ENCODE measurements at places on chromosomes 7 and 10.

- DNase-seq: no peak
Measured at GRCh38 chr10:27242473-27242950, 1.9 kb upstream of the ACBD5 start.

DNA sequence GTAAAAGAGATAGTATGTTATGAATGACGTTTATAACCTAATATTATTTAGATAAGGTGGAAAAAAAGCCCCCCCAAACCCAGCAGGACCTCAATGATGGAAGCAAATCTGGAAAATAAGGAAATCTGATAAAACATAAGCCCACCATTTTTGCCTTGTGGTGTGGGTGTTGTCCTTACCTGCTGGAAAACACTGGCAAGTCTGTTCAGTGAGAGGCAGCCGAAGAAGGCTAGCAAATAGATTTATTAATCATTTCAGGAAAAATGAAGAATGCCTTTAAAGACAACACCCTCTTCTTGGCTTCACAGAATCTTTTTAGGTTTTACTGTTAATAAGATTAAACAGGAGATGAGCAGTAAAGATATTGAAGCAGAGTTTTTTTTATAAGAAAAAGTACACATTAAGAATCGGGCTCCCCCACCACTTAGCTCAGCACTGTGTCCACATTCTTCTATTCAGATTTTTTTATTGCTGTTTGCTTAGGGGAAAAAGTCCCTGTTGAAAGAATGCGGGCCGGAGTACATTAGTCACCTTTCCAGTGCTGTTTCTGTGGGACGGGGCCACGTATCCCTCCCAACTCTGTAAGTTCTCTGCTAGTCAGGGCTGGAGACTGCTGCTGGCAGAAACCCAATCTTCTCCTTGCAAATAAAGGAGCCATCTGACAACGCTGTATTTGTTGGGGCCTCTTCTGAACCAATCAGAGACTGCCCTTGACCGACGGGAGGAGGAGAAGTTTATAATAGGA, 104.1 kb downstream of the EVX1 start:
- no peak for DNase-seq

DNA sequence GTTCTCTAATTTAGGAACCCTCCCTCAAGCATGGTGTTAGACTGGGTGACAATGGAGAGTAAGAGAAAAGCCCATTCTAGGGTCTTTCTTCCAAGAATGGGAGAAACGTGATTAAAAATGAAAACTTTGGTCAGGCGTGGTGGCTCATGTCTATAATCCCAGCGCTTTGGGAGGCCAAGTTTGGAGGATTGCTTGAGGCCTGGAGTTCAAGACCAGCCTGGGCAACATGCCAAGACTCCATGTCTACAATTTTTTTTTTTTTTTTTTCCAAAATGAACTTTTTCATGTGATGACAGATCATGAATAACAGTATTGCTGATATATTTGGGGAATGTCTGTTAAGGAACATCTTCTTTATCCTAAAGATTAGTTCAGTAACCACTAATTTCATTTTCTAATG, 194.6 kb downstream of the MLLT10 start:
- no peak for DNase-seq

GRCh38 chr10:78891741-78892140, 177.0 kb upstream of the ZMIZ1 start:
- no peak for DNase-seq

DNA sequence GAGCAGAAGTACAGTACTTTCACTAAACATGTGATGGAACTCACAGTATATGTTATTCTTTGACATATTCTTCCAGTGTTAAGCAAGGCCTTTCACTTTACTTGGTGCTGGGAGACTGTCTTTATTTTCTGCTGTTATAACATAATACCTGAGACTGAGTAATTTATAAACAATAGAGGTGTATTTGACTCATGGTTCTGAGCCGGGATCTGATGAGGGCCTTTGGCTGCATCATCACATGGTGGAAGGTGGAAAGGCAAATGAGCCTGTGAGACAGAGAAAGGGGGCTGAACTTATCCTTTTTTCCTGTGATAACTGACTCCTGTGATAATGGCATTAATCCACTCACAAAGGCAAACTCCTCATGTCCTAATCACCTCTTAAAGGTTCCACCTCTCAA, 1.4 kb downstream of the SUPV3L1 start:
- DNase-seq: peak; percentile 4

DNA sequence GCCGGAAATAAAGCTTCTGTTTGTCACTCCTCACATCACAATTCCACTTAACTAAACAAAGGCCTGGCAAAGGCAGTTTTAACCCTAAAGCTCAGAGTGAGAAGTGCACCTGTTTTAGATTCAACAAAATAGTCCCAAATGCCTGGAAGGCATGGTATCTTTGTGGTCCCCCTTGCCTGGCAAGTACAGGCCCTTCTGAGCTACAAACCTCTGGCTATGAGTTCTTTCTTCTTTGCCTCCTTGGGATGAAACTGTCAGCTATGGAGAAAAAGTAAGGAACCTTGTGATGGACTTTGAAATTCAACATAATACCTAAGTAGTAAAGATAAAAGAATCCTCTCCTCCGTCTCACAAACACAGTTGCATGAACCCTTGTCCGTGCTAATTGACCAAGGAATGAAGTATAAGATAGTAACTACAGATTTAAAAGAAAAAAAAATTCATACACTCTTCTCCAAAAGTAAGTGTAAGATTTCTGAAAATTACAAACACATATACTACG, 244.5 kb upstream of the ETV1 start:
- peak; percentile 36 for DNase-seq
